ENCODE measurements at places on chromosomes 4 and X.
A peak's percentile ranks its signal among the peaks of the same experiment; 100 is the strongest.

- no peaks in the 10 kb centered on the region for H3K36me3 ChIP-seq
- H3K27ac ChIP-seq: no peak overlapping the region
- H3K4me1 ChIP-seq: no peaks in the 10 kb centered on the region
- no peaks in the 10 kb centered on the region for H3K27me3 ChIP-seq
- DNase-seq: no peak
- H3K4me3 ChIP-seq: no peak overlapping the region
Observed at GRCh38 chrX:15570145-15570544, 30.6 kb downstream of the ACE2 start.

DNA sequence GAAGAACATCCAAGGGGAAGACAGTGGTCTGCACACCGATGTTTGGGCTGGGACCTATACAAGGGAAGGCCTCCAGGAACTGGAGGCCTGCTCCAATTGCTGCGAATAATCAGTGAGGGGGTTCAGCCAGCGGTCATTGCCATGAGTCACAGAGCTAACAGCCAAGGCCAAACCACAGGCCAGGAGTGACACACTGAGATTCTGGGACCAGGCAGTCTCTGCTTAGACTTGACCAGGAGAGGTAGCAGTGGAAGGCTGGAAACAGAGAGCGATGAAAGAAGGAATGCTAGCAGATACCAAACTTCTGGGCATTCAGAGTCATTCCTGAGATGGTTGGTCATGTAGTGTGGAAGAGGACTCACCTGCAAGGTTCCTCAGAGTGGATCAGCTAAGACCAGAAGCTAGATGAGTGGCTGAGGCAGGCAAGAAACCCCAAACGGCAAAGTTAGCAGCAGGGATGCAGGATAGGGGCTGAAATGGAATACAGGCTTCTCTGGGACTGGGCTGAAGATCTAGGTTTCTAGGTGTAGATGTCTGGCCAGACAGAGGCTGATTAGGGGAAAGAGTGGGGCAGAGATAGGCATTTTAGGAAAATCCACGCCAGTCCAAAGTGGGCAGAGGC, 54.7 kb downstream of the CNGA2 start:
- H3K27ac ChIP-seq: no peak overlapping the region
- DNase-seq: no peak
- H3K4me1 ChIP-seq: no peaks in the 10 kb centered on the region

GRCh38 chrX:104707042-104707441, 141.0 kb downstream of the IL1RAPL2 start:
- H3K27me3 ChIP-seq: no peaks in the 10 kb centered on the region
- no peak overlapping the region for H3K4me3 ChIP-seq
- H3K36me3 ChIP-seq: no peaks in the 10 kb centered on the region

DNA sequence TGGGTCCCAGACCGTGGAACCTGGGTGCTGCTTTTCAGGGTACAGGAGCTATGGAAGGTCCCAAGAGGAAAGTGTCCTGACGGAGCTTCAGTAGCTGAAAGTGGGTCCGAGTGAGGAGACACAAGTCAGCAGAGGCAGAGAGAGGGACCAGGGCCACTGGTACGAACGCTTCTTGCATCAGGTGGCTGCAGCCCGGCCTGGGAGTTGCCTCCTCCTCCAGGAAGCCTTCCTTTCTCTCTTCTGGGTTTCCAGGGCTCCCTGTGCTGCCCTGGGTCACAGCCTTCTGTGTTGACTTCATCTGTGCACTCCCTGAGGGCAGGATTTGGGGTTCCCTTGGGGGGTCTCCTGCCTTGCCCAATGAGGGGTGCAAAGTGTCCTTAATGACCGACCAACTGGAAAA, 94.5 kb downstream of the SORCS2 start:
- H3K36me3 ChIP-seq: no peaks in the 10 kb centered on the region
- no peak for DNase-seq
- H3K27me3 ChIP-seq: no peaks in the 10 kb centered on the region
- H3K4me3 ChIP-seq: no peak overlapping the region
- H3K4me1 ChIP-seq: no peaks in the 10 kb centered on the region
- no peak overlapping the region for H3K27ac ChIP-seq

GRCh38 chrX:113962343-113962742, 621.5 kb upstream of the HTR2C start:
- no peaks in the 10 kb centered on the region for H3K27me3 ChIP-seq
- DNase-seq: no peak
- H3K36me3 ChIP-seq: no peaks in the 10 kb centered on the region
- H3K4me3 ChIP-seq: no peak overlapping the region
- no peaks in the 10 kb centered on the region for H3K4me1 ChIP-seq
- no peak overlapping the region for H3K27ac ChIP-seq

GRCh38 chr4:5751666-5752375, 40.8 kb downstream of the EVC start:
- H3K27ac ChIP-seq: no peak overlapping the region
- H3K27me3 ChIP-seq: no peaks in the 10 kb centered on the region
- H3K4me1 ChIP-seq: no peaks in the 10 kb centered on the region
- H3K4me3 ChIP-seq: no peak overlapping the region
- DNase-seq: no peak

DNA sequence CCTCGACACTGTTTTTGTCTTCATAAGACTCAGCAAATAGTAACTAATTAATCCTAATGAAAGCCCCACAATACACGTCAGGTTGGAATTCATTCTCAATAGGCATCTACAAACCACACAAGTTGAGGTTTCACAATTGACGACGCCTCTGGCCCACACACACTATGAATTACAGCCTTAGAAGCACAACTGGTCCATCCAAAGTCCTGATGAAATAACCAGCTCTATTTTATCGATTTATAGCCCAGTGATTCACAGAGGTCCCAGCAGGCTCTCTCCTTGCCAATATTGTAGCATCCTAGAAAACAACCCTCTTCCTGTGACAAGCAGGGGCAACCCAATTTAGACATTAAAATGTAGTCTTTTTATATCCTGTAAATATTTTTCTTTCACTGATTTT, 112.1 kb downstream of the NR3C2 start:
- DNase-seq: no peak
- no peak overlapping the region for H3K4me3 ChIP-seq
- H3K27ac ChIP-seq: no peak overlapping the region
- no peaks in the 10 kb centered on the region for H3K36me3 ChIP-seq
- no peaks in the 10 kb centered on the region for H3K27me3 ChIP-seq

DNA sequence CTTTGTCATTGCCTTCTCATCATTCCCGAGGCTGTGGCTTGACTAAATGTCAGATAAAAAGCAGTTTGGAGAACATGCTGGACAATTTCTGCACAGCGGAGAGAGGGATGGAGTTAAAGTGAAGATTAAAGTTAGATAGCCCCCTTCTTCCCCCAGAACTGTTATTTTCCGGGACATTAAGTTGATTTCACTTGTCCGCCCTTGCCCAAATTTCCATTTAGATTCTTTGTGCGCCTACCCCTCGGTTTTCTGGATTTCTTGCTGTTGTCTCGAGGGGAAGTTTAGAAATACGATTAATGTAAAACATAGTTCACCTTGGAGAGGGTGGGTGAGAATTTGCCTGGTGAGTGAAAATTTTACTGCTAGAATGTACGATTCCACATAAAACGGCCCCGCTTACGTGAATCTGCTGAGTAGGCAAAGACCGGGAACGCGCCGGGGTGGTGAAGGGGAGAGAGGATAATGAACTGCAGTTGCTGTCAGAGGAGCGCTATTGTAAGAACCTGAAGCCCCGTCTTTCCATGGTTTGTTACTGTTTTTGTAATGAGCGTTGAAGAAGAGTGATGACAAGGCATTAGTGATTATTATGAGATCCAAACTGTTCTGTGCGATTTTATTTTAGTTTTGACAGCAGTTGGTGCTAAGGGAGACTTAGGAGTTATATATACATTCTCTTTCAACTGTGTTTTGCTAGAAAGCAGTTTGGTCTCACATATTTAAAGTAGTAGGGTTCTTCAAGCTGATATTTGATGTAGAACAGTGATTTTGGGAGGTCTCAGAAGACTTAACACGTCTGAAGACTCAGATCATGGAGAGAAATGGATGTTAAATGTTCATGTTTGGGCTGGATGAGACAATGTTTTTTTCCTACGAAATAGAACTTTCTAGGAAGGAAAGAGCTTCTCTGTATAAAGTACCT, 73.0 kb downstream of the AFF1 start:
- H3K27me3 ChIP-seq: no peaks in the 10 kb centered on the region
- peak overlapping the region; percentile 98 for H3K4me3 ChIP-seq
- peak overlapping the region; percentile 95 for H3K27ac ChIP-seq
- peak; percentile 54 for DNase-seq
- H3K4me1 ChIP-seq: peaks cover 55% of the 10 kb centered on the region

- no peaks in the 10 kb centered on the region for H3K36me3 ChIP-seq
- no peaks in the 10 kb centered on the region for H3K4me1 ChIP-seq
- no peak overlapping the region for H3K27ac ChIP-seq
- DNase-seq: no peak
- H3K4me3 ChIP-seq: no peak overlapping the region
Observed at GRCh38 chrX:111504941-111505340, 6.5 kb upstream of the SERTM2 start.

- no peak overlapping the region for H3K4me3 ChIP-seq
- no peaks in the 10 kb centered on the region for H3K36me3 ChIP-seq
- no peak overlapping the region for H3K27ac ChIP-seq
- no peaks in the 10 kb centered on the region for H3K27me3 ChIP-seq
- H3K4me1 ChIP-seq: no peaks in the 10 kb centered on the region
Observed at GRCh38 chr4:168679819-168680218, 183.0 kb downstream of the PALLD start.

GRCh38 chr4:82428526-82428968, 1.7 kb downstream of the HNRNPDL start:
- H3K27ac ChIP-seq: peak overlapping the region; percentile 99
- peaks cover 45% of the 10 kb centered on the region for H3K4me1 ChIP-seq

DNA sequence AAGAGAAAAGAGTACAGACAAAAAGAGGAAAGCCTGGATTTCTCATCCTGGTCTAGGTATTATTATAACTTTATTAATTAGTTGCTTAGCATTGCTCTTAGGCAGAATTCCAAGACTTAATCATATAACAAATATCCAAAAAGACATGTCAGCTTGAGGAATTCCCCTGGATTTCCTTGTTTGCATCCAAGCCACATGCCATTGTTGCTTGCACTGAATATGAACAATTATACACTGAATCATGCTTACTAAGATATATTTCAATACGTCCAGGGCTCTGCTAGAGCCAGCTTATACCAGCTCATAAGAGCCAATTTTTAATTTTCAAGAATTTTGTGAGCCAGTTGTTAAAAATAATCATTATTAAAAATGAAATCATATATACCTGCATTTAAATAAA, 5.5 kb upstream of the TLR10 start:
- no peak for DNase-seq
- H3K4me1 ChIP-seq: no peaks in the 10 kb centered on the region
- no peak overlapping the region for H3K4me3 ChIP-seq
- no peaks in the 10 kb centered on the region for H3K27me3 ChIP-seq

DNA sequence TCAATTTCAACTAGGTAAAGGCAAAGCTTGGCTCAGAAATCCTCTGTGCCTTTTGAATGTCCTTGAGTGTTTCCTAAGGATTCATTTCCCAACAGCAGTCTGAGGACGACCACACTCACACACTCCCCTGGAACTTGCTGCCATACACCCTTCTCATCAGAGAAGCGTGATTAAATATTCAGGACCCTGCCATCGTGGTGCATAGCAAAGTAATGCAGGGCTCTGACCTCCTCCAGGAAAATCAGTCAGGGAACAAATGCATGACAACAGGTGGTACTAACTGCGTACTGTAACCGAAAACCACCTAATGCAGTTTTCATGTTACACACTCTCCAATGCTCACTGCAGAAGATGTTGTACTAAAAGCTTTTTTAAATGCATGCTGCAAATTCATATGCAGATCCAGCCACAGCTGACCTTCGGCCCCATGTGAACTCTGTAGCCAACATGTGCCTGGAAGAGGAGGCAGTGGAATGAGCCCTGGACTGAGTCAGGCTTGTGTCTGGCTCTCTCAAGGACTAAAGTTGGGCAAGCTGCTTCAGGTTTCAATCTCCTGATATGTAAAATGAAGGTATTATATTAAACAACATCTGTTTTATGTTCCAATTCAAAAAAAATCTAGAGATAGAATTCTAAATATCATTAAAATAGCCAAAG, 238.3 kb downstream of the KCNIP4 start:
- H3K4me1 ChIP-seq: no peaks in the 10 kb centered on the region
- H3K4me3 ChIP-seq: no peak overlapping the region
- H3K27me3 ChIP-seq: no peaks in the 10 kb centered on the region
- H3K27ac ChIP-seq: no peak overlapping the region
- DNase-seq: no peak
- no peaks in the 10 kb centered on the region for H3K36me3 ChIP-seq

GRCh38 chrX:10571260-10571659, 49.1 kb downstream of the MID1 start:
- no peak overlapping the region for H3K27ac ChIP-seq
- H3K27me3 ChIP-seq: no peaks in the 10 kb centered on the region
- no peak overlapping the region for H3K4me3 ChIP-seq
- no peaks in the 10 kb centered on the region for H3K4me1 ChIP-seq
- no peak for DNase-seq

DNA sequence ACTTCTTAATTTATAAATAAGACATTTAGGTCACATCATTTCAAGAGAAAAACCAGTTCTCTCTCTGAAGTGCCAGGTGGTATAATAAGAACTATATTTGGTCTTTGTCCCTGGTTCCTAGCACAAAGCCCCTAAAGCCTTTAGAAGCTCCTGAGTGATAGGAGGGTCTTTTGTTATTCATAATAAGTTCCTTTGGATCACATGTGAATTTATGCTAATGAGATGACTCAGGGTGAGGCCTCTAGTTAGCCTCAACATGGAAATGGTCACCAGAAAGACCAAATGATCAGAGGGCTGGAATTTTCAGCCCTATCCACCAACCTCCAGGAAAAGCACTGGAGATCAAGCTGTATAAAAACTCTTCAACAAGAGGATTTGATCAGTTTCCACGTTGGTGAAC, 68.1 kb upstream of the BLTP1 start:
- H3K27ac ChIP-seq: no peak overlapping the region
- no peaks in the 10 kb centered on the region for H3K27me3 ChIP-seq
- no peak for DNase-seq
- no peak overlapping the region for H3K4me3 ChIP-seq

DNA sequence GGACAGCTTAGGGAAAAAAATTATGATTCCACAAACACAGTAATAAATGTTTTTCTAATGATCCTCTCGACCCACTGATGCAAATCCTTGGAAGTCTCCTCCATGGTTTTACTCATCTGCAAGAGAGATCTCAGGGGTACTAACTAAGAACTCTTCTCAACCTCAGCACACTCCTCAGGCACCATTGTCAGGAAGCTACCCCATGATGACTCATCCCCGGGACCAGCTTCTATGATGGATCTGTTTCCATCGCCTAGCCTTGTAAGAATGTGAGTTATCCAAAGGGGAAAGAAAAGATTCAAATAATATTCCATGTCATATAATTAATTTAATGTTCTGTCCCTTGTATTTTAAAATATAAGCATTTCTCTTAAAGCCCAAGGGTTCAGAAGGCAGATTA, 816.1 kb upstream of the IGFBP7 start:
- H3K4me3 ChIP-seq: no peak overlapping the region
- DNase-seq: no peak
- H3K27ac ChIP-seq: no peak overlapping the region
- H3K36me3 ChIP-seq: no peaks in the 10 kb centered on the region
- H3K27me3 ChIP-seq: no peaks in the 10 kb centered on the region
- no peaks in the 10 kb centered on the region for H3K4me1 ChIP-seq

GRCh38 chrX:69027181-69028005, 137.9 kb downstream of the PJA1 start:
- H3K36me3 ChIP-seq: no peaks in the 10 kb centered on the region
- H3K27me3 ChIP-seq: no peaks in the 10 kb centered on the region
- no peak overlapping the region for H3K27ac ChIP-seq
- no peak overlapping the region for H3K4me3 ChIP-seq
- no peak for DNase-seq
- H3K4me1 ChIP-seq: no peaks in the 10 kb centered on the region

- no peaks in the 10 kb centered on the region for H3K27me3 ChIP-seq
- peak overlapping the region; percentile 47 for H3K4me3 ChIP-seq
- peaks cover 15% of the 10 kb centered on the region for H3K4me1 ChIP-seq
Observed at GRCh38 chrX:41913476-41913875, 9.9 kb downstream of the CASK start.

All from CD4-positive, CD25-positive, alpha-beta regulatory T cell (primary cell).